COLO829 (cell line): ENCODE measurements at places on chromosomes 7 and 10.

DNA sequence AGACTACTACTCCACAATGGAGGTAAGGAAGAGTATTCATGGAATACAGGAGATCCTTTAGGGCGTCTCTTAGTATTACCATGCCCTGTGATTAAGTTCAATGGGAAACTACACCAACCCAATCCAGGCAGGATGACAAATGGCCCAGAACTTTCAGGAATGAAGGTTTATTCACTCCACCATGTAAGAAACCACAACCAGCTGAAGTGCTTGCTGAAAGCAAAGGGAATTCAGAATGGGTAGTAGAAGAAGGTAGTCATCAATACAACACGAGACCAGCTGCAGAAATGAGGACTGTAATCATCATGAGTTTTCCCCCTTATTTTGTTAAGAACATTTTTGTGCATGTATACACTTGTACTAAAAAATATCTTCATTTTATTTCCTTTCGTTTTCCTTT is 76.6 kb downstream of the GPR37 start:
- no peak for DNase-seq

GRCh38 chr7:4747746-4748145 is 27.7 kb upstream of the AP5Z1 start:
- DNase-seq, result no peak

GRCh38 chr7:82335927-82336326 is 107.7 kb downstream of the CACNA2D1 start:
- no peak for DNase-seq

GRCh38 chr7:29920491-29920890 is 69.1 kb downstream of the SCRN1 start:
- no peak for DNase-seq

DNA sequence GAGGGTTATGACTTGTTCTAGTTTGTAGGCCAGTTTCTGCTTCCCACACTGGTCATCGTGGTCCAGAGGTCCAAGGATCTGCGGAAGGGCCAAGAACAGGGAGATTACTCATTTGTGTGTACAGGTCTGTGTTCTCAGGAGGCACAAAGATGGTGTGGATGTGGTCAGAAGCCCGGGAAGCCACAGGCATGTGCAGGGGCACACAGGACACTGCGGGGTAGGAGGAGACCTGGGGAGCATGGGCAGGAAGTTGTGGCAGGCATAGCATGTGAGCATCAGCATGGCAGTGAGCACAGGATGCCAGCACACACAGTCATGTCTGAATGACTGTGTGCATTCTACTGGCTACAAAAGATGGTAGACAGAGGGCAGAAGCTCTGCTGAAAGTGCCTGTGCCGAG is 445.8 kb downstream of the PLXNA4 start:
- DNase-seq, result no peak

DNA sequence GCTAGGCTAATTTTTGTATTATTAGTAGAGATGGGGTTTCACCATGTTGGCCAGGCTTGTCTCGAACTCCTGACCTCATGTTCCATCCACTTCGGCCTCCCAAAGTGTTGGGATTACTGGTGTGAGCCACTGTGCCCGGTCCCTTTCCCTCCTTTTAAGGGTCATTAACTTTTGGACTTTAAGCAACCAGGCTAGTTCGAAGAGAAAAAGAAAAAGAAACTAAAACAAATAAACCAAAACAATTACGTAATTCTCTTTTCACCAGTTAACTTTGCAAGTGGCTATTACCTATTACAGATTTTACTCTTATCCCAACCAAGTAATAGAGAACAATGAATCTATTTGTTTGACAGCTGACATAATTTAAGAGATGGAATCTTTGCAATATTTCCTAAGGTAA is 72.8 kb upstream of the SEMA3C start:
- DNase-seq, result no peak

DNA sequence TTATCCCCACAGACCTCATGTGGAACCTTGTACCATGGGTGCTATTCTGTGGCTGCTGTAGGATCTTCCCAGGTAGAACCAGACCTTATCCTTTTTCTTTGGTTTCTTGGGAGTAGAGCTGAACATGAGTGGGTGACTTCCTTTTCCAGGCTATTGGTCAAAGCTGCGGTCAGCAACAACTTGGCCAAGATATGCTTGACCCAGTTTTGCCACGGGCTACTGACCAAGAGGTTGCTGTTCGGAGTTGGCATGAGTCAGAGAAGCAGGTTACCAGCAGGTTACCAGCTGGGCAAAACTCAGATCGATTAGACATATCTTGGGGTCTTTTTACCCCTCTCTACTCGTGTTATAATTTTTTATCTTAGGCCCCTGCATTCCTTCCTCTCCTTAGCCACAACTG is 36.7 kb upstream of the HDAC9 start:
- DNase-seq, result no peak

GRCh38 chr10:66747451-66747850 is 178.4 kb upstream of the LRRTM3 start:
- no peak for DNase-seq

DNA sequence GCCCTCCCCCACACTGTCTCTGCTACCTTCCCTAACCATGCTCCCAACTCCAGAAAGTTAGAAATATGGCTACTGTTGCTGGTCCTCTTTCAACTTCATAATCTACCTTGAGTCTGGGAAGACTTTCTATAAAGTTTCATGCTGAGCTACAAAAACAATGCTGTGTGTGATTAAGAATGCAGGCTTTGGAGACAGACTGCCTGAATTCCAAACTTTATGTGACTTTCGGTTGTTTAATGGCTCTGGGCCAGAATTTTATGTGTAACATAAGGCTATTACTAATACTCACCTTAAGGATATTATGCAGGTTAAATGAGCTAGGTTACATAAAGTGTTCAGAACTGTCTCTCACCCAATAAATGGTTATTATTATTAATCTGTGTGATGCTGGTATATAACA is 19.1 kb downstream of the BET1 start:
- no peak for DNase-seq

DNA sequence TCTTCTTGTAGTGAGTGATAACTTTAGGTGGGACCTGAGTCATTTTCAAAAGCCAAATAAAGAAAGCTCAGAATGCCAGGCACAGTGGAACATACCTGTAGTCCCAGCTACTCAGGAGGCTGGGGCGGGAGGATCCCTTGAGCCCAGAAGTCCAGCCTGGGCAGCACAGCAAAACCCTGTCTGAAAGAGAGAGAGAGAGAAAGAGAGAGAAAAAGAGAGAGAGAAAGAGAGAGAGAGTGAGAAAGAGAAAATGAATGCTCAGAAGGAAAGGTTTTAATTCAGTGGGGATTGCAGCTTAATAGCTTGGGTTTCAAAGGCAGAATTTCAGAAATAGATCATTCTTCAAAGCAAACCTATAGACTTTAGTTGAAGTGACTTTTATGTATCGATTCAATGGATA is 25.7 kb downstream of the GPNMB start:
- no peak for DNase-seq
